CD4-positive, alpha-beta T cell treated with Interleukin-15 for 4 hours (primary cell): ENCODE measurements at places on chromosomes 7 and 10.
A peak's percentile ranks its signal among the peaks of the same experiment; 100 is the strongest.

GRCh38 chr7:95972523-95972922 is 200.2 kb downstream of the DYNC1I1 start:
- DNase-seq, result no peak

DNA sequence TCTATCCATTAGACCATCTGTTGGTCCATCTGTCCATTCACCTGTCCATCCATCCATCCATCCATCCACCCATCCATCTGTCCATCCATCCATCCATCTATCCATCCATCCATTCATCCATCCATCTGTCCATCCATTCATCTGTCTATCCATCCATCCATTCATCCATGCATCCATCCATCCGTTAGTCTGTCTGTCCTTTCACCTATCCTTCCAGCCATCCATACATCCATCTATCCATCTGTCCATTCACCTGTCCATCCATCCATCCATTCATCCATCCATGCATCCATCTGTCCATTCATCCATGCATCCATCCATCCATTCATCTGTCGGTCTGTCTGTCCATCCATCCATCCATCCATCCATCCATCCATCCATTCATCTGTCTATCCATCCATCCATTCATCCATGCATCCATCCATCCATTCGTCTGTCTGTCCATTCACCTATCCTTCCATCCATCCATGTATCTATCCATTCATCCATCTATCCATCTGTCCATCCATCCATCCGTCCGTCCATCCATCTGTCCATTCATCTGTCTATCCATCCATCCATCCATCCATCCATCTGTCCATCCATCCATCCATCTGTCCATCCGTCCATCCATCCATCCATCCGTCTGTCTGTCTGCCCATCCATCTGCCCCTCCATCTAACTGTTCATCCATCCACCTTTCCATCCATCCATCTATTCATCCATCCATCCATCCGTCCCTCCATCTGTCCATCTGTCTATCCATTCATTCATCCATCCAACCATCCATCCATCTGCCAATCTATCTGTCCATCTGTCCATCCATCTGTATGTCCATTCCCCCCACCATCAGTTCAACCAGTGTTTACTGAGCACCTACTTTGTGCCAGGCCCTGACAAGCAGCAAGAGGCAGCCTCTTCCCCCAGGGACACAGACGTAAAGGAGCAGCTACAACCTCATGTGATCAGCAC is 4.8 kb upstream of the LFNG start:
- DNase-seq, result no peak

DNA sequence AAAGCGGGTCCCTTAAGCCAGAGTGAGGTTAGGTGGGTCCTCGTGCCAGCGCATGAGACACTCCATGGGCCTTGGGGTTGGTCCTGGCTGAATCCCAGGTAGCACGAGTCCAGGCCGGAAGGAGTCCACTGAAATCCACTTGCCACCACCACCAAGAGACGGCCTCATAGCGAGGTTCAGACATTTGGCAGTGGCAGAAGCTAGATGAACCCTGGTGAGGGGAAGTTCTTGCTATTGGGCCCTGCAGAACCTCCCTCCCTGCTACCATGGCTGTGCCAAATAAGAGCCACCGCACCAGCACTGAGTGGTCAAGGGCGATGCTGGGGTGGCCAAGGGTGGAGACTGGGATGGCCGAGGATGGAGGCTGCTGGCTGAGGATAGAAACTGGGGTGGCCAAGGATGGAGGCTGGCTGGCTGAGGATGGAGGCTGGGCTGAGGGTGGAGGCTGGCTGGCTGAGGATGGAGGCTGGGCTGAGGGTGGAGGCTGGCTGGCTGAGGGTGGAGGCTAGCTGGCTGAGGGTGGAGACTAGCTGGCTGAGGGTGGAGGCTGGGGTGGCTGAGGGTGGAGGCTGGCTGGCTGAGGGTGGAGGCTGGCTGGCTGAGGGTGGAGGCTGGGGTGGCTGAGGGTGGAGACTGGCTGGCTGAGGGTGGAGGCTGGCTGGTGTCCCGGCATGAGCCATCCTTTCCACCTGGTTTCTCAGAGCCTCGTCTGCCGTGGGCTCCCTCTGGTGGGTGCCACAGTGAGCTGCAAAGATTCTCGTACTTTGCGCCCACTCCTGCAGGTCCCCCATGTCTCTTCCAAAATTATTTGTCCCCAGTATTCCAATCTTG is 88.2 kb downstream of the ELFN1 start:
- no peak for DNase-seq

GRCh38 chr10:3950676-3951275 is 165.8 kb upstream of the KLF6 start:
- DNase-seq, result peak; percentile 65
